ENCODE measurements at places on chromosomes 2 and 18.

GRCh38 chr2:168181825-168182224, 65.6 kb downstream of the STK39 start:
- DNase-seq, result no peak

DNA sequence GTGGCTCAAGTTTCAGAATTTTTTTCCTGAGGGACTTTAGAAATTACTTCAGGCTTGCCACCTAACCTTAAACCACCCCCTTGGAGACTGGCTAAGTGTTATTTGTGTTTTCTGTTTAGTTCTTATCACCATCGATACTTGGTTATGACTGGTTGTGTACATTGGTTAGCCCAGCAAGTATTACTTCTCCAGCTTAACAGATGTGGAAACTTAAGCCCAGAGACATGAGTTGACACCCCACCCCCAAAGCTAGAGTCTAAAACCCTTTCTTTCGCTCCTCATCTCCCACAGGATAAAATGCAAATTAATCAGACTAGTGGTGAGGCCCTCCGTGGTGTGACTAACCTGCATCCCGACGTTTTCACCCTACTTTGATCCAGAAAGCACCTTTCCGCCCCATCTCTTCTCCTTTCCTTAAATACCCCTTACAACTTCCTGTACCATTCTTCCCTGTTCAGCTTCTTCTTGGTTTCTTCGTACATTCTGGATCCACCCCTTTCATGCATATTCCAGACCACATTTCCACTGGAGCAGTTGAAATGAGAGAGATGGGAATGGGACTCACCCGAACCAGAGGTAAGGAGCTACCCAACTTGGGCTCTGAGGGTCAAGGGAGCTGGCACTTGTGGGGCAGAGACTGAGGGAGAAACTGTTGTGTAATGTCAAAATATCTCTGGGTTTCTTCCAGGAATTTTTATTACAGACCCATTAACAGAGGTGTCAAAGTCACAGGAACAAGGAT, 819 bp upstream of the MAP3K2 start:
- DNase-seq, result no peak

DNA sequence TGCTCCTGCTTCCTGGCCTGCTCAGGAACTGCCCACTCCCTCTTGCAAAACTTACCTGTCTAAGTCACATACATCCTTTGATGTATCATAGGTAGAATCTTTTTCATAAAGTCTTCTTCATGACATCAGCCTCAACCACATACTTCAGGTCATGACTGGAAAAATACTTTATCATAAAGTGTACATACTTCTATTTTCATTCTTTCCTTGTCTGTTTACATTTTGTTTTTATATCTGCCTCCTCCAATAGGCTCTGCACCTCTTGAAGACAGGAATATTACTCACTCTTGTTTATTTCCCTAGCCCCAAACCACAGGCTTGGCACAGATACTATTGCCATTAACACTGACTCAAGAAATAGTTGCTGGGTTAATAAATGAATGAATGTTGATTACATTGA, 43.6 kb upstream of the ZNF804A start:
- no peak for DNase-seq

DNA sequence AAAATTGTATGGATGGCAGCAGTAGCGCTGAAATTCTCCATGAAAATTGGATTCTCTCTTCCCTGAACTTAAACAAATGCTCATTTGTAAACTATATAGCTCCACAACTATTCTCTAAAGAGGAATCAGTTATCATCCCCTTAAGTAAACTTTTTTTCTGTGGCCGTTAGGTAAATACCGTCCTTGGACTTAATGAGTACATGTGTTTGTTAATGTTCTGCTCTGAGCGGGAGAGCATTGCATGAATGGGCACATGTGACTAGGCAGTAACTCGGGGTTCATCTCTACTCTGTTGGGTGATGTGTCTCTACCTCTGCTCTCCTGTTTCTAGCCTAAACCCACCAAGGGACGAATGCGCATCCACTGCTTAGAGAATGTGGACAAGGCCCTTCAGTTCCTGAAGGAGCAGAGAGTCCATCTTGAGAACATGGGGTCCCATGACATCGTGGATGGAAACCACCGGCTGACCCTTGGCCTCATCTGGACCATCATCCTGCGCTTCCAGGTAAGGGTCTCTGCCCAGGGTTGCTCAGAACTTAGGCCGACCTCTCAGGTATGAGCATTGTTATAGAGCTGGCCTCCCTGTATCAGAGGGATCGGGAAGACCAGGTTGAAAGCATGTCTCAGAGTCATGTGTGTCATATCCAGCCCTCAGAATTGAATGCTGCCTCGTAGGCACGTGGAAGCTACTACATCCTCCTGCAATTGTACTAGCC, 111.5 kb upstream of the EML6 start:
- no peak for DNase-seq

DNA sequence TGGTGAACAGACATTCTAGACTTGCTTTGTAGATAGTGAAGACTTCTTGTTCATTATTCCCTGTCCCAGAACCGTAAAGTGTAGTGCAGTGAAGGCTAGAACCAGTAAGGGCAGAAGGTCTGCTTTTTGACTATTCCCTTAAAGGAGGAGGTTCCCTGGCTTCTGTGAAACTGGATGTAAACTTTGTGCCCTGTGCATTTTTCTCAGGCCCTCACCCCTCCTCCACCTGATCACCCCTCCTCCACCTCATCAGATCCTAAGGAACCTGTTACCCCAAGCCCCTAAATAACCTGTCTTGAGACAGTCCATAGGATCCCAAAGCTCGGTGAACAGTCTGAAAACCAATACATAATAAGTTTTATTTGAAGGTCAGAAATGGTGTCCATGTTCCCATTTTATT, 33.7 kb downstream of the SFT2D3 start:
- DNase-seq, result peak; percentile 27

- DNase-seq, result no peak
Observed at GRCh38 chr2:172677363-172677762, 58.3 kb upstream of the RAPGEF4 start.

DNA sequence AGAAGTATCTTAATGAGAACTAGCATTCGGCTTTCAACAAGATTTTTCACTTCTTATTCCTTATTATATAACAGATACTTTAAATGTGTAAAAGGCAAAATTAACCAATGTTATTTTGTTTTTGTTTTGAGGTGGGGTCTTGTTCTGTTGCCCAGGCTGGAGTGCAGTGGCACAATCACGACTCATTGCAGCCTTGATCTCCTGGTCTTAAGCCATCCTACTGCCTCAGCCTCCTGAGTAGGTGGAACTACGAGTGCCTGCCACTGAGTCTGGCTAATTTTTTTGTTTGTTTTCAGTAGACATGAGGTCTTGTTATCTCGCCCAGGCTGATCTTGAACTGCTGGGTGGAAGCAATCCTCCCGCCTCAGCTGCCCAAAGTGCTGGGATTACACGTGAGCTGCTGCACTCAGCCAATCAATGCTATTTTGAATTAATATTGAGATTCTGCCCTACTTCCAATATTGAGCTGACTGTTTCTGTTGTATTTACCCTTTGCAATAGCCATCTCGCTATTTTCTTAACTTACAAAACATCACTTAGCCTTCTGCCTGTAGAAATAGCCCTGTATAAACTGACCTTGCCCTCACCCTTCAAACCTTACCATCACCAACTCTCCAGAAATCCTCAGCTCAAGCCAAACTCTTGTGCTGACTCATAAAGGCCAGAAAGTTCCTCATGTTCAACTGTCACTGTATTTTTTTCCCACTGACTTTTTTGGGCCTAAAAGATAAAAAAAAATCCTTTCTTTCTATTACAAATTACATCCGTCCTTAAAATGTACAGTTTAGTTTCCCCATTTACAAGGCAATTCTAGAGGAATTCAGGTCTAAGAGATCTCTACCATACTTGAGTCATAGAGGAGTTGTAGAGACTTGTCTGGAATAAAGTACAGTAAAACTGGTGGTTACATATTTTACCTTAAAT, 94.3 kb downstream of the OLA1 start:
- no peak for DNase-seq

- no peak for DNase-seq
Observed at GRCh38 chr2:40658941-40659340, 207.1 kb upstream of the SLC8A1 start.

- DNase-seq, result peak; percentile 50
Observed at GRCh38 chr2:113818382-113818951, 62.0 kb upstream of the SLC35F5 start.

DNA sequence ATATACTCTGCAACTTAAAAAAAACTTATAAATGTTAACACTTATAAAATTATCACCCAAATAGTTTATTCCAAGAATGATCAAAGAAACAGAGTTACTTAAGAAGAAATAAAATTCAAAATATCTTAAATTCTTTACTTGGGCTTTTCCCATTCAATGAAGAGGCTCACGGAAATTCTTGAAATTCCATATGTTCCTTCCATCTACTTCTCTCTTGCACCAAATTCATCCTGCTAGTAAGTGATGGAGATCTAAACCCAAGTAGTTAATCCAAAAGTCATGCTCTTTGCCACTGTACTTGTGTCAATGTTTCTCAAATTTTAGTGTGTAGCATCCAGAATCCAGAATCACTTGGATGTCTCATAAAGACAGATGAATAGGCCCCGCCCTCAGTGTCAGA, 465.9 kb downstream of the TXNL1 start:
- DNase-seq, result no peak

DNA sequence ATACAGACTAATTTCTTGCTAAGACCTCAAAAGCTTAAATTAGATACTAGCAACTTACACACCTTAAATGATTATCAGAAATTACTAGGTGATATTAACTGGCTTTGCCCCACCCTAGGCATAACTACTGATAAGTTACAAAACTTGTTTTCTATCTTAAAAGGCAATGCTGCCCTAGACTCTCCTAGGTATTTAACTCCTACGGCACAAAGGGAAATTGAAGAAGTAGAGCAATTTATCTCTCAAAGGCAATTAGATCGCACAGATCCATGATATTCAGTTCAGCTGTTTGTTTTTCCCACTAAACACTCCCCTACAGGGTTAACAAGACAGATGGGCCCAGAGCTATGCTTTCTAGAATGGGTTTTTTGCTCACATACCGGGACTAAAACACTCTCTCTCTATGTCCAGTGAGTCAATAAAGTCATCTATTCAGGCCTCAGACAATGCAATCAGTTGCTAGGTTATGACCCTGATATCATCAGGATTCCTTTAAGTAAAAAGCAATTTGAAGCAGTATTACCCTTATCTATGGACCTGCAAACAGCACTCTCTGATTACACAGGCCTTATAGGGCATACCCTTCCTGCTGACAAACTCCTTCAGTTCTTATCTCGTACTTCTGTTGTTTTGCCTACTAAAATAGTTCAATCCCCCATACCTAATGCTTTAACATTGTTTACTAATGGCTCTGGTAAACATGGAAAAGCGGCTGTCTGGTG, 14.3 kb downstream of the MAP3K2 start:
- no peak for DNase-seq

- no peak for DNase-seq
Observed at GRCh38 chr2:121858369-121858768, 102.9 kb downstream of the TSN start.
